ENCODE measurements at places on chromosomes 16 and 17.

GRCh38 chr17:40224718-40225550 is 5.8 kb downstream of the WIPF2 start:
- DNase-seq, result no peak

GRCh38 chr16:53881371-53881770 is 177.4 kb downstream of the FTO start:
- DNase-seq, result no peak

DNA sequence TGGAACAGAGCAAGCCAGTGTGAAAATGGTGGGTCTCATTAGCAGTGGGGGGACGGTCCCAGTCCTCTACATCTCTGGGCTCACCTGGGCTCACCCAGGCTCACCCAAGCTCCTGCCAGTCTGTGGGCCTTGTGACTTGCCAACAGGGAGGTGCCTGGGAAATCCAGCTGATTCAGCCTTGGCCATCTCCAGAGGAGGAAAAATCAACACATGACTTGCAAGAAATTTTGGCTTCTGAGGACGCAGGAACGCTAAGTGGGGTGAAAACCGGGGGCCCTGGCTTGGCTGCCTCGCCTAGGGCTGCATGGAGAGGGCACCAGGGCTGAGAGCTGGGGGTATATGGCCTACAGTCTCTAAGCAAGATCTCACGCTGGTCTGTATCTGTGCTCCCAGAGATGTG is 47.7 kb downstream of the VAC14 start:
- no peak for DNase-seq

DNA sequence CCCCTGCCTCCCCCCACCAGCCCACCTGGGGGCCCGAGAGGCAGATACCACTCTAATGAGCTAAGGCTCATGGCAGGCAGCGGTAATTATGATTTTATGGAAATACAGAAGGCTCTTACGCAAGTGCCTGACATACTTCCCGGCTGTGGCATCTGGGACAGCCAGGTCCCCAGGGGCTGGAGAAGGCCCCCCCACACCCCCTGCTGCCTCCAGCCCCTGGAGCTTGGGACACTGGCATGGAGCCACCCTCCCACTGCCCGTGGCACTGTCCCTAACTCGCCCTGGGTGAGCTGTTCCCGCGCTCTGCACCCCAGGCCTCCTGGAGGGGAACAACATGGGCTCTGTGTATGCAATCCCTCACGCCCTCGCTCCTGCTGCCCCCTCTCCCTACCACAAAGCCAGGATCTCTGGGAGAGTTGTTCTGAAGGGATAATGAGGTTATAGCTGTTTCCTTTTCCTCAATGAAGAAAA is 5.4 kb upstream of the STAC2 start:
- no peak for DNase-seq

DNA sequence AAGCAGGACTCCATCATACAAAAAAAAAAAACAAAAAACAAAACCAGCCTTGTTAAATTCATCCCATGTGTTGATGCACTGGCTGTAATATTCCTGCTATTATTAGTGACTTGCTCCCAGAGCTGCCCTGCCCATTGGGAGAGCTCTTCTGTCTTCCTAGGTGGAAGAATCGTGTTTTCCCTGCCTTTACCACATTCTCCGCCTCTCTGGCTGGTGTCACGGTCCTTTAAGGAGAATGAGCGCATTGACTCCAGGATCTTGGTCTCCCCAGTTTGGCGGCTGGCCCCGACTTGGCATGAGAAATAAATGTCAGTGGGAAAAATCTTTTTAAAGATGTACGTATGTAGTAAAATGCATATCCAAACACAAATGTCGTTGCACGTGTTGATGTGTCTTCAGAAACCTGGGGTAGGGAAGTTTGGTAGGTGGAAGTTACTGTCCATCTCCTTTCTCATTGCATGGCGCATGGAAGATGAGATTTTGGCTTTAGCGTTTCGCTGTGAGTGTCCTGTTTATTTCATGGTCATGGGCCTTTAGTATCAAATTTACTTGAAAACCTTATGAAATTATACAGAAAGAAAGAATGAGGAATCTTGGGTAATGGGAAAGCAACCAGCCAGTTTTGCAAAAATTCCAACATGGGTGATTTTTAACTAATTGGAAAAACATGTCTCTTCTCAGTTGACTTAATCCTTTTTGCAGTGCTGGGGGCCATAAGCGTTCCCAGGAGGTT is 15.5 kb downstream of the RMI2 start:
- no peak for DNase-seq

GRCh38 chr16:51875834-51876600 is 670.9 kb downstream of the TOX3 start:
- DNase-seq, result no peak

DNA sequence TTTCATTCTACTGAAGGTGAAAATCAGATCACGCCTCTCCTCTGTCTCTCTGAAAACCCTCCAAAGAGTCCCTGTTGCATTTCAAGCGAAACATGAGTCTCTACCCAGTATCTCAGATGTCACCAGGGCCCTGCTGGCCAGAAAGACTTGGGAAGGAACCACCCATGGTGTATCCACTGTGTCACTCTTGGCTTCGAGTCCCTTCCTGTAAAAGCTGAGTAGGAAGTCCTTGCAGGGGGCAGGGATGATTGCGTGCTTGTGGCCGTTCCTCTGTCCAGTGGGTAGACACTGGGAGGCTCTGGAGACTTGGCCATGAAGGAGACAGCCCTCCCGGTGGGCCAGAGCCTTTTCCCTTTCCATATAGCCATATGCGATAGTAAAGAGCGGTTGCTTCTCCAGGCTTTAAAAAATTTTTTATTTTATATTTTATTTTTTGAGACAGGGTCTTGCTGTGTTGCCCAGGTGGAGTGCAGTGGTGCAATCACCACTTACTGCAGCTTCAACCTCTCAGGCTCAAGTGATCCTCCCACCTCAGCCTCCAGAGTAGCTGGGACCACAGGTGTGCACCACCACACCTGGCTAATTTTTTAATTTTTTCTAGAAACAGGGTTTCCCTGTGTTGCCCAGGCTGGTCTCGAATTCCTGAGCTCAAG is 19.0 kb upstream of the RMI2 start:
- DNase-seq, result no peak

- peak; percentile 60 for DNase-seq
Observed at GRCh38 chr16:82011199-82011641, at the start of gene SDR42E1. SDR42E1 (minus strand) TSS chr16:82011470; CDS start chr16:82000858, 10,612 bp downstream.

- no peak for DNase-seq
Observed at GRCh38 chr16:84190731-84191388, at the start of gene ADAD2. ADAD2 (plus strand) TSS chr16:84191157; CDS start chr16:84191231, 74 bp downstream.

DNA sequence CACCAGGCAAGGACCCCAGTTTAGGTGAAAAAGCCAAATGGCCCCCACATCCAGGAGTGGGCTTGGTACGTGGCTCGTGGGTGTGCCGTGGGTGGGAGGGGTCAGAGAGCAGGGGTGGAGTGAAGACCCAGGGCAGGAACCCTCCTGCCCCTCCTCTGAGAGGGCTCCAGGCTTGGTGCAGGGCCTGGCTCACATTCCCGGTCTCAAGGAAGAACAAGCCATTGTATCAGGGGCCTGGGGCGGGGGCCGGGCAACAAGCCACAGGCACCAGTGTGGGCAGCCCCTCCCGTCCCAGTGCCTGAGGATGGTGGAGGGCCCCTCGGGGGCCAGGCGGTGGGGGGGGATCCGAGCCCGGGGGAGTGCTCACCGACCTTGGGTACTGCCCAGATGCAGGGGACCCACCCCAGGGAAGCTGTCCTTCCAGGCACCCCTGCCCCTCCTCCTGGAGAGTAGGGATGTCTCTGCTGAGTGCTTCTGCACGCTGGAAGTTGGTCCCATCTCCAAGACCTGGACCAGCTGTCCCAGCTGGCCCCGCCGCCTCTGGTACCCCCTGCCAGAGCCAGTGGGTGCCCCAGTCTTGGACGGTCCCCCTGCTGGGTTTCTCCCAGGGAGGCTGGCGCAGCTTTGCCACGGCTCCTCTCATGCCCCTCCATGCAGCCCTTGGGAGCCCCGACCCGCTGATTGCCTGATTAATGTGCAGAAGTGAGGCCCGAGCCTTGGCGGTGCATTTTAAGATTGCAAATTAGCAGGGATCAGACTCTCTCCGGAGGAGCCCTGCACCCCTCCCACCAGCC is 83.7 kb downstream of the RTN4RL1 start:
- DNase-seq, result no peak

DNA sequence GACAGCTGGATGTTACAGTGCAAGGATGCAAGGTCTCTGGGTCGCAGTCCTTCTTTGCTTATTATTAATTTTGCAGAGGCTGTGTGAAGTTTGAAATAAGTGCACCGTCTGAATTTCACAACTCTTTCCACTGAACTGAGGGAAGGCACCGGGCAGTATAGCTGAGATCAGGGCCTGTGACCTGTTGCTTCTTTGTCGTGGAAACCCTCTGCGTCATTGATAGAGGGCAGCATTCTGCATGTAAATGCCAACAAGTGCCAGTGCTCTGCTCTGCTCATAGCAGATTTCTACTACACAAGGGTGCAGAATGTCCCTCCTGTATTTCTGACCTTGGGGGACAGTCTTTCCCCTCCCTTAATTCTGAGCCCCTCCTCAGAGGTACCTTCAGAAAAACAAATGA is 26.0 kb downstream of the CD300LF start:
- DNase-seq, result no peak

- no peak for DNase-seq
Observed at GRCh38 chr16:71350821-71351557, 7.5 kb upstream of the CALB2 start.

GRCh38 chr17:50072925-50073324 is 17.0 kb downstream of the ITGA3 start:
- no peak for DNase-seq

DNA sequence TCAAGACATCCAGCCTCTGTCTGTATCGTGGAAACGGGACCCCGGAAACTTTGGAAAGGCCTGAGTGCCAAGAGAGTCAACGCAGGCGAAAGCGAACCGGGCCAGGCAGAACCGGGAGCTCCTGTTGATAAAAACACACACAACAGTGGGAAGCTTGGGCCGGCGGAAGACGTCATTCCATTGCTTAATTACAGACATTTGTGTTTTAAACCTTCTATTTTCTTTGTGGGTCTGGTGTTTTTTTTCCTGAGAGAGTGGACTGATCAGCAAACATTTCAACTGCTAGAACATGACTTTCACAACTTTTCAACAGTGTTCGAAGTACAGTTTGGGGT is 878 bp upstream of the RNF157 start:
- DNase-seq, result no peak

GRCh38 chr16:2195322-2196161 is 863 bp downstream of the CASKIN1 start:
- no peak for DNase-seq

- DNase-seq, result no peak
Observed at GRCh38 chr17:34118564-34118963, 136.5 kb upstream of the CCL2 start.

DNA sequence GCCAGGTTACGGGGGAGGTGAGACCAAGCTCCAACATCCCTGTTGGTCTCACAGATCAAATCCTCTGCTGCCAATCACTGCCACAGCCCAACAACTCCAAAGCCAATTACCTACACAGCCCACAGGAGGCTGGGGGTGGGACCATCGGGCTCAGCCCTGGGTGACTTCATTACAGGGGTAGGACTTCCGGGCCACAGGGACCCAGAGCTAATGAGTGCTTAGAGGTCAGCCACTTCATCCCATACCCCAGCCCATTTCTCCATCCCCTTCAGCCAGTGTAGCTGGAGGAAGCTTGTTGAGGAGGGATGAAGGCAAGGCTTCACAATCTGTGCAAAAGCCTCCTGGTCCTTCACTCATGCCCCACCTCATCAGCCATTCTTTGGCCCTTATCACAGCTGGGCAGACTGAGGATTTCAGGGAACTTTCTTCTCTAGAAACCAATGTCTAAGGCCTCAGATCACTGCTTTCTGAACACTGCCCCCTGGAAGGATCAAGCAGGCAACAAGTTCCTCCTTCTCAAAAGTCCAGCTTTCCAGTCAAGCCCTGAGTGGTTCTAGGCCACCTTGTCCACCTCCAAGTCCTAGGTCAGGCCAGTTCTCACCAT is 5.8 kb downstream of the FOXN1 start:
- no peak for DNase-seq

- DNase-seq, result no peak
Observed at GRCh38 chr16:82219298-82219697, 49.3 kb upstream of the MPHOSPH6 start.

GRCh38 chr17:41917679-41918313 is 955 bp downstream of the ACLY start:
- peak; percentile 57 for DNase-seq

DNA sequence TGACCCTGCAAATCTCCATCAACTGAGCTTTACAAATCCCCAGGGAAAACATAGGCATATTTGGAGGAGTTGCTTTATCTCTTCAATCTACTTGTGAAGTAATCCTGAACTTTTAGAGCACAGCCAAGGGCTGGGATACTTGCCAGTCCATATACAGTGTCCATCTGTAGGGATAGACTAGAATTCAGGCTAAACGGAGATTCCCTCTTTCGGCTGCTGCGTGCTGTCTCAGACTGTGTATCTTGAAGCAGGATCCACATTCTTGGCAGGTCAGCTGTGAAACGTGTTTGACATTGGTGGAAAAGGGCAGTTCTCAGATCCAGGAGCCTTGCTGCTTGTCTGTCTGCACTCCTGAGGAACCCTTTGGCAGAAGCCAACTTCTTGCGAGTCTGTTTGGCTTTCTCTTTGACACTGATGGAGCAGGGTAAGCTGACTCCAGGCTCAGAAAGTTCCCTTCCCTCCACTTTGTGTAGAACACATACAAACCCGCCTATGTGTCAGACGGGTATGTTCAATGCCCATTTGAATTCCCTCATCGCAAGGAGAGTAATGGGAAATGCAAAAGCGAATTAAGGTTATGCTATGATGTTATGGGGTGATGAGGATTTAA is 221.8 kb downstream of the MAP2K4 start:
- no peak for DNase-seq

- no peak for DNase-seq
Observed at GRCh38 chr16:73301984-73302383, 254.1 kb upstream of the ZFHX3 start.

DNA sequence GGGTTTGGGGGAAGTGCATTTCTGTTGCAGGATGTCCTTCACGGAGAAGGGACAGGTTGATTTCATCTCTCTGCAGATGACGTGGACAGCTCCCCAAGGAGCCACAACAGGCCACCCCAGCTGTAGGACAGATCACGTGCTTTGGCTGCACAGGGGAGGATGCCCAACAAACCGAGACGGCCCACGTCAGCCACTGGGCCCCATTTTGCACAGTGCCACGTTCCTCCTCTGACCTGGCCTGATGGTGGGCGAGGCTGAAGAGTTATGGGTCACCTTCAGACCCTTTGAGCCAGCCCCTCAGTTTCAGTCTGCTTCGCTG is 9.0 kb upstream of the RHBDL3 start:
- DNase-seq, result no peak

DNA sequence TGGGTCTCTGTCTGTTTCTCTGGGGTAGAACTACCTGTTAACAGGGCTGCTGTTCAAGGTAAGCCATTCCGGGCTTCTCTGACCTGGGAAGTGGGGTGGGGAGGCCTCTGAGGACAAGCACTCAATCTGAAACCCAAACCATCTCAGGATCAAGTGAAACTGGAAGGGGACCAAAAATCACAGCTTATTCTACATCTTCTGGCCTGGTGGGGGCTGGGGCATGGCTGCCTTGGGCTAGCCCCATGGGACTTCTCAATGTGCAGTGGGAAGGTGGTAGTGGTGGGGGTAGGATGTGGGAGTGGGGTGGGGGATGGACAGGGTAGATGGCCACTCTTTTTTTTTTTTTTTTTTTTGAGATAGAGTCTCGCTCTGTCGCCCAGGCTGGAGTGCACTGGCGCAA is 5.5 kb downstream of the FLOT2 start:
- no peak for DNase-seq
